ENCODE measurements at places on chromosomes 2 and 18.

- DNase-seq: no peak
These were observed 30.2 kb downstream of the MCFD2 start for GRCh38 chr2:46885376-46885775.

- DNase-seq: no peak
These were observed 39.4 kb upstream of the TXNDC2 start for GRCh38 chr18:9846162-9846925.

DNA sequence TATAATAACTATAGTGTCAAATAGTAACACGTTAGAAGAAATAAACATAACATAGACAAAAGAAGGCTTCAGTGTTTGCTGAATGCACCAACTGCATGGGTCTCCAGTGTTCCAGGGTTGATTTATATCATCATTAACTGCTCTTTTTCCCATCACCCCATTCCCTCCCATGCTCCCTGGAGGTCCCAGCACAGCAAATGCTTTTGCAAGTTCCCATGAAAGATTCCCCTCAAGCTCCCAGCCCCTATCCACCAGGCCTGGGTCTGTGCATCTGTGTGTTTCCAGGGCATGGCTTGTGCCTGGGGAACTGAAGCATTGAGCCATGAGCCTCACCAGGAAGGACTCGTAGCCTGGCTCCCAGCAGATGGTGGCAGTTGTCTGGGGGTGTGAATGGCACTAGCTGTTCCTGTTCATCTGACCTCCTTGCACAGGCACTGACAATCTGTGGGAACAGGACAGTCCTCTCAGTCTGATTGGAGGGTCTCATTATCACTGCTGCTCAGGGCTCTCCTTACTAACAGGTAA is 164.6 kb upstream of the RMP24 start:
- no peak for DNase-seq

DNA sequence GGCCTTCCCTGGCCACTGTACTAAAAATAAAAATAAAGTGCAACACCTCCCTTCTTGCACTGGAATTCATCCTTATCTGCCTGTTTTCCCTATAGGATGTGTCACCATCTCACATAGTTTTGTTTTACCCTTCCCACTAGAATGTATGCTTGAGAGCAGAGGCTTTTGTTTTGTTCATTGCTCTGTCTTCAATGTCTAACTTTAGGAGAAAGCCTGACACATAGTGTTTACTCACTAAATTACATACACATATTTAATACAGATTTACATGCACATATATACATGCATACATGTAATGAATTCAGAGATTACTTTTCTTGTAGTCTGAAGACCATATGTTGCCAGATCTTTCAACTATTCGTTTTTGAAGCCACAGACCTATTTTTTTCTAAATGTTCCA is 23.0 kb downstream of the CD302 start:
- DNase-seq: no peak

DNA sequence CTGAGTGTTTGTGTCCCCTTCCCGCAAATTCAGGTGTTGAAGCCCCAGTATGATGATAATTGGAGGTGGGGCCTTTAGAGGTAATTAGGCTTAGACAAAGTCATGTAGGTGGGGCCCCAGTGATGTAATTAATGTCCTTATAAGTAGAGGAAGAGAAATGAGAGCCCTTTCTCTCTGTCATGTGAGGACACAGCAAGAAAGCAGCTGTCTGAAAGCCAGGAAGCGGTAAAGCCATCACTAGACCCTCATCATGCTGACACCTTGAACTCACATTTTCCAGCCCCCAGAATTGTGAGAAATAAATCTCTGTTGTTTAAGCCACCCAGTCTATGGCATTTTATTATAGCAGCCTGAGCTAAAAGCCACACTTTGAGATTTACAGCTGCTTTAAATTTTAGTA is 1580.0 kb downstream of the LRP1B start:
- no peak for DNase-seq

GRCh38 chr2:139478165-139478914 is 698.1 kb upstream of the NXPH2 start:
- no peak for DNase-seq

- no peak for DNase-seq
These were observed 152.7 kb downstream of the RIF1 start for GRCh38 chr2:151562398-151562797.

DNA sequence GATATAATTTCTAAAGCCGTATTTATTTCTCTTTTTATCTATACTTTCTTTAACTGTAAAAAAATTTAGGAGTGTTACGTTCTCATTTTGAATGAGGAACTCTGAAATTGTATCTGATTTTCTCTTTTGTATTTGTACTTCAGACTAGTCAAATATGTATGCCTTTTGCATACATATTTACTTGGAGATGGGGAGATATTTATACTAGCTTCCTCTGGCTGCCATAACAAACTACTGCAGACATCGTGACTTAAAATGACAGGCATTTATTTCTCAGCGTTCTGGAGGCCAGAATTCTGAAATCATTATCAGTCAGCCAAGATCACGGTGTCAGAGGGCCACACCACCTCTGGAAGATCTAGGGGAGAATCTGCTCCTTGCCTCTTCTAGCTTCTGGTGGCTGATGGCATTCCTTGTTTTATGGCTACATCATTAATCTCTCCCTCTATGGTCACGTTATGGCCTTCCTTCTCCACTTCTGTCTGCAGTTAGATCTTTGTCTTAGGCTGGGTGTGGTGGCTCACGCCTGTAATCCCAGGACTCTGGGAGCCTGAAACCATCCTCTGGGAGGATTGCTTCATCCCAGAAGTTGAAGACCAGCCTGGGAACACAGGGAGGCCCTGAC is 8.2 kb downstream of the LCLAT1 start:
- DNase-seq: no peak

GRCh38 chr2:232879618-232880494 is 9.8 kb downstream of the SNORC start:
- no peak for DNase-seq

DNA sequence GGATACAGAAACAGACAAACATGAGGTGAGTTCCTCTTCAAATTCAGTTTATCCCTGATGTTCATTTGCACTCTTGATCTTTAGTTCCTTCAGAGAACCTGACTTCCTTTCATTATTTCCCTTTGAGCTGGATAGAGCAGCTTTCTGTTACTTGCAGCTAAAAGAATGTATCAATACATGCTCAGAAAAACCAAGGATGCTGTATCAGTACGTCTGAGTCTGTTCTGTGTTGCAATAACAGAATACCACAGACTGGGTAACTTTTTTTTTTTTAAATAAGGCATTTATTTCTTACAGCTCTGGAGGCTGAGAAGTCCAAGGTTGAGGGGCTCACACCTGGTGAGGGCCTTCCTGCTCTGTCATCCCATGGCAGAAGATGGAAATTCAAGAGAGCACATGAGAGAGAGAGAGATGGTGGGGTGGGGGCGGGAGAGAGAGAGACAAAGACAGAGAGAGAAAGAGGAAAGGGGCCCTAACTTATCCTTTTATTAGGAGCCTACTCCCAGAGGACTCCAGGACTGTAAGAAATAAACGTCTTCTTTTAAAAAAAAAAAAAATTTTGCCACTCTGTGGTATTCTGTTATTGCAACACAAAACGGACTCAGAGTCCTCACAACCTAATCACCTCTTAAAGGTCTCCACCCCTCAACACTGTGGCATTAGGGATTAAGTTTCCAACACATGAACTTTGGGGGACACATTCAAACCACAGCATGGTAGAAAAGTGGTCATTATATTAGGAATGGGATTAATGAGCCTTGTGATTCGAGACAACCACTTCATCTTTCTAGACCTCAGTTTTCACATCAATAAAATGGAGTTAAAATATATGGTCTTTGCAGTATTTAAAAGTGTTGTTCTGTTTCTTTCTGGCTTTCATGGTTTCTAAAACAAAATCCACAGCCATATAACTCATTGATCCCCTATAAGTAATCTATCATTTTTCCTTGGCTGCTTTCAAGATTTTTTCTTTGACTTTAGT is 18.4 kb upstream of the SELENOI start:
- no peak for DNase-seq

DNA sequence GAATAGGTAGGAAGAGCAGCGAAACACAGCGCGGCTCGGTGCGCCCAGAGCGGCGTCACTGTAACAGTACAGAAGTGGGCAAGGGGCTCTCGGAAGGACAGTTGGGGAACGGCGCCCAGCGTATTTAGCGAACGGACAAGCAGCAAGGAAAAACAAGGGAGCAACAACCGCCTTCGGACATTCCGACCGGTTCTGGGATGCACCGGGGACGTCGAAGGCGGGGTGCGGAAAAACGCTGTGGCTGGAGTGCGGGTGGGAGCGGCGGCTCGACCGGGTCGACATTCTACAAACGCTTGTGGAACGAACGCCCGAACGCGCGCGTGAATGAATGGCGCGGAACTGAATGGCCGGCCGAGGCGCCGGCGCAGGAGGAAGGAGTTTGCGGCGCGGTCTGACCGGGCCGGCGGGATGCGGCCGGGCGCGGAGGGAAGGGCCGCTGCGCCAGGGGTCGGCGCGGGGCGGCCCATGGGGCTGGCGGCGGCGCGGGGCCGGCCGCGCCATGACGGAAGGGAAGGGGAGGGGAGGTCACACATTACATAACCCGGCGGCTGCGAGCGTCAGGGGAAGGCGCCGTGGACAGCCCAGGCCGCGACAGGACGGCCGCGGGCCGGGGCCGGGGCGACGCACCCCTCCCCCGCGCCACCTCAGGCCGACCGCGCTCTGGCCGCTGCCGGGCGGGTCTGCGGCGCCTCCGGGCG is 605 bp downstream of the REV1 start:
- no peak for DNase-seq

- no peak for DNase-seq
These were observed 44.7 kb upstream of the EML6 start for GRCh38 chr2:54678719-54679118.

- no peak for DNase-seq
These were observed 844 bp downstream of the PROC start for GRCh38 chr2:127419112-127419430.

GRCh38 chr2:222963641-222964040 is 88.3 kb upstream of the KCNE4 start:
- DNase-seq: no peak

GRCh38 chr18:78528411-78529258 is 451.0 kb upstream of the SALL3 start:
- no peak for DNase-seq

DNA sequence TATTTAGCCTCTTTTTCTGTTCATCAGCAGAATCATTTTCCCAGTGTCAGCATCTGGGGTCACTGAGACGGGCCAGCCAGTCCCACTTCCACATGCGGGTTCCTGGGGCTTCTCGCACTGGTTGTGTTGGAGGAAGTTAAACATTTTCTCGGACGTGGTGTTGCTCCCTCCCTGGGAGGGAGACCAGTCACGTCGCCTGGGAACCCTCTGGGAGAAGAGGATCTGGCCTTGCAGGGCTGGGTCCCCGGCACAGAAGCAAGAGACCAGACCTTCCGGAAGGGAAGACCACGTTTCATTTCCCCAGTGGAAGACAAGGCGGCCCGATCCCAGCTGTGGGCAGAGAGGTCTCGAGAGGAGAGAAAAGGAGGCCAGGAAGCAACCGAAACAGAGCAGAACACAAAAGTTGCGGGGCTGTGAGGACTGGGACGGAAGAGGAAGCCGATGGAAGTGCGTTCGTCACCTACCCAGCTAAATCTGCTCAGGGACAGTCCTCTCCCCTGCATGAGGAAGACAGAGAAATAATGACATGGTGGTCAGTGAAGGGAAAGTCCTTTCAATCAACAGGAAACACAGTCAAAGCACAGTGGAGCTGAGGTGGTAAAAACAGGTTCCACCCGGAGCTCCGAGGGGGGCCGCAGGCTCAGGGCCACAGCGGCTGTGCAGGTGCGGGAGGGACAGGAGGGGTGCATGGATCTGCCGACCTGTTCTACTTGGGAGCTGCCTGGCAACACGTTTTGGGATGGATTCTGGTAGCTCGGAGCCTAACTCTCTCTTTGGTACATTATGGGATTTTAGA is 144.4 kb downstream of the MBP start:
- no peak for DNase-seq

Measured in stimulated activated CD8-positive, alpha-beta memory T cell treated with anti-CD3 and anti-CD28 coated beads, Interleukin-7, amount 100 ng/mL, for 24 hours (primary cell).